ENCODE measurements at places on chromosomes 3 and 15. TPM values are rescaled to one million over a fixed set of nuclear protein-coding genes. Genes with fewer than 3 reads are reported as not detected.

HYAL1 gene
- 17.8 TPM for total RNA-seq

DNA sequence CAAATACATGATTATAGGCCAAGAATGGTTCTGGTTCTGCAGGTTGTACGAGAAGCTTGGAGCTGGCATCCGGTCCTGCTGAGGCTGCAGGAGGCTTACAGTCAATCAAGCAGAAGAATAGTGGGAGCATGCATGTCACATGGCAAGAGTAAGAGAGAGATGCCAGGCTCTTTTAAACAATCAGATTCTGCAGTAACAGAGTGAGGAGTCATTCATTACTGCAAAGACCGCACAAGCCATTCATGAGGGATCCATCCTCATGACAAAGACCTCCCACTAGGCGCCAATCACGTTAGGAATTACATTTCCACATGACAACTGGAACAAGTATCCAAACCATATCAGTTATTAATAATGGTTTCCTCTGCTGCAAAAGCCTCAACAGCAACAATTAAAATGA is 536.8 kb downstream of the CADM2 start:
- DNase-seq, result no peak

DNA sequence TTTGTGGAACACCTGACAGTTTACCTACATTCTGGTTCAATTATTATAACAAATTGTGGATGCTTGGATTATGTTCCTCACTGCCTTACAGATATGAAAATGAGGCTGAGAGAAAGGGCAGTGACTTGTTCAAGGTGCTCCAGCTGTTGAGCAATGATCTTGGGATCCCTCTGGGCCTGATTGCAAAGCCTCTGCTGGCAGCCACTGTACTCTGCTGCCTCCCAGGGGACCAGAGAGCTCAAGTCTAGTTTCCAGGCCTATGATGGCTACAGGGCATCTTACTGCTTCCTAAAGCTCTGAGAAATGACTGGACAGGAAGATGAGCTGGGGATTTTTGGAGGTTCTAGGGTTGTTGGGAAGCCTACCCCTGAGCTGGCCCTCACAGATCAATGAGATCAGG is 2.3 kb upstream of the SHC4 start:
- no peak for DNase-seq

PARP14 gene
- total RNA-seq, result 21.8 TPM
